ENCODE measurements at places on chromosomes 7 and 10.

GRCh38 chr10:62554632-62555199 lies 180.5 kb downstream of the ZNF365 start:
- DNase-seq: no peak

DNA sequence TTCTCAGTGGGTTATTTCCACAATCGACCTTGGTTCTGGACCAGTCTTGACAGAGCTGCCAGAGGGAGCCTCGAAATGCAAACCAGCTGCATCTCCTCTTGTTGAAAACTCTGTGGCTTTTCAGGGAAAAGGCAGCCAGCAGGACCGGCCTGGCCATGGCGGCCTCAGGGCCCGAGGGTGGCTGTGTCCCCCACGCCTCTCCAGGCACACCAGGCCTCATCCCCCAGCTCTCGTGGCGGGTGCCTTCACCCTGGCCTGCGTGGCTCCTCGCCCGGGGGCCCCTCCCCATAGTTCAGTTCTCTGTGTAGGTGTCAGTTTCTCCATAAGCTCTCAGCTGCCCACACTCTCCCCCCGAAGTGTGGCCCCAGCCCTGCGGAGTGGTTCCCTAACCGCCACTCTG lies 63.5 kb downstream of the MGMT start:
- DNase-seq: no peak

DNA sequence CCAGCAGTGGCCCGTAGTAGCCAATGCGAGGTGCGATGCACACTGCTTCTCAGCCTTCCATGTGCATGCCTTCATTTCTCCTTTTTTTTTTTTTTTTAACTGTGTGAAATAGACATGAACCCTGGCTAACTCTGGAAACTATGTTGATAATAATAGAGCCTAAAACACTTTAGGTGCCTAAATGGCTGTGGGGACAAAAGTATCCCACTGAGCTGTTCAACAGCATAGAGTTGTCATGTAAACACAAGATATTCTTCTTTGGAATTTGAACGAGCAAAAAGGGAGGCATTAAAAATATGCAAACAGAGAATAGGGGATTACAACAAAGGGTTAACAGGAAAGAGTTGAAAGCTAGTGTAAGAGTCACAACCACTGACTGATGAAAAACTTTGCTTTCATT lies 162.1 kb upstream of the NOBOX start:
- no peak for DNase-seq

DNA sequence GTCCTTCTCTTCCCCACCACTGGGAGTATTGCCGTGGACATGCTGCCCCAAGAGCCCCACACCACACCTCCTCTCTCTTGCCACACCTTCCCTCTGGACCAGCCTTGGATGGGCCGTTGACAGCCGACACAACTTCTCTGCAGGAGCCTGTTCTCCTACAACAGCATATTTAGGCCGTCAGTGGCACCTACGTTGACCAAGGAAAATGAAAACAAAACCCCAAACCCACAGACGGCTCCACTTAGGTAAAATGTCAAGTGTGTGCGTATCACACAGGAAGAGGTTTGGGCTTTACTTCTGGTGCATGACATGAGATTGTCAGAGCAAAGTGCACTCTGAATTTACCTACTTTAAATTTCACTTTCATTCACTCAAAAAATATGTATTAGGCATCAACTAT lies 246.6 kb downstream of the ZMYND11 start:
- no peak for DNase-seq

DNA sequence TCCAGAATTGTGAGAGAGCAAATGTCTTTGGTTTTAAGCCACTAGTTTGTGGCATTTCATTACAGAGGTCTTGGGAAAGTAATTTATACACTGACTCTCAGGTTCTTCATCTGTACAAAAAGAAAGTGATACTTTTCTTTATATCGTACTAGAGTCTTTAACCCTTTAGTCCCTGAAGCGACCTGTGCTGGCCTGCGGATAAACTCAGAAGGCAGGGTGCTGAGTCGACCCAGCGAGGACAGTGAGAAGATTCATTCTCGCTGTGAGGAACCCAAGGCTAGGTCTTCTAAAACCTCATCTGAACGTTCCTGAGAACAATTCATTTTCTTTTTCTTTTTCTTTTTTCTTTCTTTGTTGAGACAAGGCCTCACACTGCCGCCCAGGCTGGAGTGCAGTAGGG lies 514.2 kb upstream of the MGMT start:
- no peak for DNase-seq

GRCh38 chr7:72445075-72445474 lies 32.9 kb upstream of the CALN1 start:
- DNase-seq: no peak

DNA sequence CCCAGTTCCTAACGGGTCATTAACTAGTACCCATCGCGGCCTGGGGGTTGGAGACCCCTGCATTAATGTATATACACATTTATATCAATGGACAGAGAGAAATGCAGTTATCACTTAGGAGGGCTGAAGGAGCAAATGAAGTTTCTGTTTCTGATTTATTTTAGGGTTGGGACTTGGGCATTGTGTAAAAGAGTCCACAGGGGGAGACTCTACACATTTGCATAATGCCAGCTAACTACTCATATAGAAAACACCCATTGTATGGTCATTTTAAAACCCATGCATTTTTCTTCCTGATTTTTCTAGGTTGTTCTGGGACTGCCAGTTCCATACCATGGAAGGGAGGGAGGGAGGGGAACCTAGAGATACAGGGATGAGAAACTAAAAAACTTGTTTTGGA lies 23.5 kb downstream of the BCCIP start:
- no peak for DNase-seq

DNA sequence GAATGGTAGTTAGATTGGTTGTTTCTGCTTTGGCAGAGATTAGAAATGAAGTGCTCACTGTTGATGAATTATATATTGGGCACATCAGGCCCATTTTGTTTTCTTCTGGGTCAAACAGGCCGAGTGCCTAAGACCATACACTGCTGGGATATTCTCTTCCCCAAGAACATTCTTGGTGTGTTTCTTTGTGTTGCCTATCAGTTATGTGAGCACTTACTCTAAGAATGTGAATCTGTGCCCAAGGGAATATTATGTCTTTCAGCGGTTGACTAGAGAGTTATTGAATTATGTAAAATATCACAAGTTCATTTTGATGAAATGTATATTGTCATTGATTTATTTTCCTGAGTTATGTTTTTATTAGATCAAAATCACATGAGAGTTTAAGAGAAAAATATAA lies 255.5 kb upstream of the SMIM30 start:
- DNase-seq: no peak

- DNase-seq: no peak
Measured at GRCh38 chr10:81903472-81903871, 28.5 kb downstream of the NRG3 start.

- no peak for DNase-seq
Measured at GRCh38 chr10:38157270-38157685, 63.1 kb downstream of the ZNF37A start.

GRCh38 chr7:82389876-82390275 lies 53.7 kb downstream of the CACNA2D1 start:
- DNase-seq: no peak

DNA sequence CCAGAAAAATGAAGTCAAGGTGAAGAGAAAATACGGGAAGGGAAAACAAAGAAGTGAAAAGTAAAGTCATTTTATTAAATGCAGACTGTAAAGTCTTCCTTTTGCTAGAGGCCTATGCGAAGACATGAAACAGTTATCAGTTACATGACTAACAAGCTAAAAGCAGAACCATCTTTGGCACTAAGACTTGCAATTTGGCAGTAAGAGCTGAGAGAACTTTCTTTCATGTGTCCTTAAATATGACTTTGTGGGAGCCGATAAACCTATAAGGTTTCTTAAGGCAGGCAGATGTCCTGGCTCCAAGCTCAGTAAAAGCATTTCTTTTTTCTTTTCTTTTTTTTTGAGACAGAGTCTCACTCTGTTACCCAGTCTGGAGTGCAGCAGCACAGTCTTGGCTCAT lies 10.4 kb downstream of the ANLN start:
- no peak for DNase-seq

DNA sequence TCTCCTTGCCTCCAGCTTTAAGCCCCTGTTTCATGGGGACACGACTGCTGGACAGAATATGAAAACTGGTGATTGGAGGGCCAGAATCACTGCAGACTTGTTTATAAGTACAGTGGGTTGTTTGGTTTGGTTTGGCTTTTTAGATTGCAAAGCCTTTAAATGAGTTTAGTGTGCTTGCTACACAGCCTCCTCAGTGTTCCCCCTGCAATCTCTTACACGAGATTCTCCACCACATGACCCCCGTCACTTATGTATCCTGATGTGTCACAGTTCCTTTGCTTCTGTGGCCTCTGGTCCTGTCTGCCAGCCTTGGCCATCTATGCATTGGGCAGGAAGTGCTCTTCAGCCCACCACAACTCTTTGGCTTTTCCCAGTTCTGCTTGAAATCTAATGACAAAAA lies 103.7 kb upstream of the ANKRD1 start:
- DNase-seq: no peak

- no peak for DNase-seq
Measured at GRCh38 chr7:116062666-116063065, 32.1 kb upstream of the TFEC start.

- DNase-seq: no peak
Measured at GRCh38 chr10:2921956-2922680, 145.2 kb upstream of the PFKP start.

DNA sequence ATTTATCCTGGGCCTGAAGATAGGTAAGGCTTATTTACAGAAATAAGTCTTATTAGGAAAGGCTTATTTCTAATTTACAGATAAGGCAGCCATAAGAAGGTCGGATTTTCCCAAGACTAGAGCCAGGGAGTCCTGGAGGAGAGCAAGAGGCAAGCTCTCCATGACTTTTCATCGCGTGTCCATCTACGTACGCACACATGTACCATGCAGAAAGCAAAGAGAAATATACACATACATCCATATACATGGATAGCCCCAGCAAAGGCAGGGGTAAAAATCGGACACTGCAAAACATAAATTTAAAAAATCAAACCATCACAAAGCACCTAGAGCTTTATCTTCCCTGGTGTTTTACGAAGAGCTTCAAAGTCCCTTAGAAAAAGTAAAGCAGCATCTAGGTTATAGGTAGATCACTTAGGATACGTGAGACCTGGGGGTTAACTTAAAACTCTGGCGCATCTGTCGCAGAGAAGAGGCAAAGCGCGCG lies 25.8 kb upstream of the ZRANB1 start:
- DNase-seq: no peak

Measured in liver (tissue), 10 donors.